Frontal cortex (tissue), 4 donors: ENCODE measurements at places on chromosomes 3 and 15.

DNA sequence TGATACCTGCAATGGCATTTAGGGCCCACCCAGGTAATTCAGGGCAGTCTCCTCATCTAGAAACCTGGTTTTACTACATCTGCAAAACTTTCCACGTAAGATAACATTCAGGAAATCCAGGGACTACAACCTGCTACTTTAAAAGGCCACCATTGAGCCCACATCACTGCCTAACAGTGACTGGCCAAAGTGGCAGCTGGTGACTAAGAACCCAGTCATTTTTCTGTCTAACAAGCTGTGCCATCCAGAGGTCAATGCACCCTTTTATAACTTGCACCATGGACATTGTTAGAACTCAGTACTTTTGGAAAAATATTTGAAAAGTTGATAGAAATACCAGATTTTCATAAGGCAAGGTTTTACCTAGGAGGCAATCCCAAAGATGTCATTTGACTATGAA is 492.4 kb downstream of the OTOL1 start:
- DNase-seq, result no peak

DNA sequence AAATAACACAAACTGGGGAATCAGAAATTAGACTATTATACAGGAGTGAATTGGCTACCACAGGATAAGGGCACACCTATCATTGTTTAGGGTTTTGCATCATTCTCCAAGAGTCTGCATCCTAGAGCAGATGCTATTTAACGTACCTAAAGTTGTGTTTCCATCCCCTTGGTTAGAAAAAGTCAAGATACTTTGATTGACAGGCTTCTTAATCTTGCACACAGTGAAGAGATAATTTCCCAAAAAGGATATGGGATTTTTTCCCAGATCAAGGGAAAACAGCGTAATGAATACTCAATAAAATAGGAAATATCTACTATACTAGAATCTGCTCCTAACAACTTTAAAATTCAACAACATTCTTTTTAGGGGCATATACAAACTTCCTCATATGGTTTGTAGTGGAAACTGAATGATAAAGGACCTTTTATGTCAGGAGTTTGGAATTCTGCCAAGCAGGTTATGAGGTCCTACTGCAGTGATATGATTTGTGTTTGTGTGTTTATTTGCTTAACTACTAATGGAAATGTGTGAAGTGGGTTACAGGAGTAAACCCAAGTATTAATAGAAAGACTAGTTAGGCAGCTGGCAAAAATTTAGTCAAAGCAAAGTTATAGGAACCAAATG is 124.1 kb upstream of the MME start:
- no peak for DNase-seq

- DNase-seq, result no peak
Observed at GRCh38 chr3:153614563-153614962, 452.5 kb downstream of the RAP2B start.

GRCh38 chr3:172296975-172297332 is 151.3 kb downstream of the GHSR start:
- no peak for DNase-seq

DNA sequence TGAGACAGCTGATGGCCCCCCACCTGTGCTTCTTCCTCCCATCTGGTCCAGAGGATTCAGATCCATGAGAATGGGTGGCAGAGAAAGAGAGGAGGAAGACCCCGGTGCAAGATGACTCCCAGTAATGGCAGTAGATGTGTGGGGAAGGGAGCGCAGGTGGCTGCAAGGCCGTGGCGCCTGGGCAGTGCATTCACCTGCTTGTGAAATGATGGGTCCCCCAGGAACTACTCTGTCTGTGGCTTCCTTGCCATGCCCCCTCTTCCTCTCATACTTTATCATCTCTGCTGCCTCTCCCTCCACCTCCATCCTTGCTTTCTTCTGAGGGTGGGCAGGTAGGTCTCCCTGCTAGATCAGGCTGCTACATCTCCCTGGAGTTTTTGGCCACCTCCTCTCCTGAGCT is 23.3 kb downstream of the ZNF710 start:
- no peak for DNase-seq

GRCh38 chr15:89857673-89858072 is 36.1 kb downstream of the AP3S2 start:
- no peak for DNase-seq

- DNase-seq, result no peak
Observed at GRCh38 chr3:11559816-11560633, 83.7 kb downstream of the VGLL4 start.

DNA sequence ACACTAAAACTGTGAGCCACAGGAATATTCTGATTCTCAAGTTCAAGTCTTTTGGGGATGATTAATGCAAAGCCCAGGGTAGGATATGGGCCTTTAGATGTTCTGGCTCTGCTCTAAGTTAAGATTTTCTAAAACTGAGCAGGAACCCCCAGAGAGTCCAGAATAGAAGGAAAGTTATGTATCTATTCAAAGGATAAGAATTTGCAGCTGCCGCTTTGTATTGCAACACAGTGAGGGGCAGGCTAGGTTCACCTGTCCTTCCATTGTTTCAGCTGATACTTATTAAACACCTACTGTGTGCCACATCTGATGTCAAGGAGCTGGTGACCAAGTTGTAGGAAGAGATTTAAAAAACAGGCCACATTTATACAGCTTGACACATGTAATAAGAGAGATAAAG is 290.4 kb downstream of the MAGI1 start:
- DNase-seq, result no peak

GRCh38 chr3:194738254-194739093 is 52.8 kb downstream of the FAM43A start:
- DNase-seq, result peak; percentile 64

DNA sequence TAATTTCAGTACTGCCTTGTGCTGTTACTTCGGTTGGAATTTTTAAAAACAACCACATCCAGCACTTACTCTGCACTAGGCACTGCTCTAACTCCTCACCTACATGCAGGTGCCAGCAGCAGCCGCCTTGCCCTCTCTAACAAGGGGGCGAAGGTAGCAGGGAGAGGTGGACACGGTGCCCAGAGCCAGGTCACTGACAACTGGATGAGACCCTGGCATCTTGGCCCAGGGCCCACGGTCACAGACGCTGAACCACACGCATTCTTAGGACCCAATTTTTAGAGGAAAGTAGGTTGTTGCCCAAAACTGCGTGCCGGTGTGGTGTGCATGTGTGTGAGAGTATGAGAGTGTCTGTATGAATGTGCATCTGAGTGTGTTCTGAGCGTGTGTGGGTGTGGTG is 63.4 kb upstream of the GATA2 start:
- no peak for DNase-seq

DNA sequence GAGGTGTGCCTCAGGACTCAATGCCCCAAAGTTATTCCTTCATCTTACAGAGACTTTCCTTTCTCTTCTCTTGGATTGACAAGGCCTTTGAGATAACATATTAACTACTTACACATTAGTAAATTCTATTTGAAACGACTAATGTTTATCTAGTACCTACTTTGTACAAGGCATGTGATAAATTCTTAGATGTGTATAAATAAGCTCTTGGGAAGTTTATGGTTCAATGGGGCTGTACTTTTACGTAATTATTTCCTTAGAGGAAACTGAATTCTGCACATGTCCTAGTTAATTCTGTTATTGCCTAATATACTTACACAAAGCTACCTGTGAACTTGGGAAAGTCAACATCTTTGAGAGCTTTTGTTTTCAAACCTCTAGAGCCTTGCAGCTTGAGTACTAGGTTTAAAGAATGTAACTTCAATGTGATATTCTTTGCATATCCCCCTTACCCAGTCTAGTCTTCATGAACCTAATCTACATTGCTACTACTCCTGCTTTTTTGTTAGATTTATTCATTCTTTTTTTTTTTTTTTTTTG is 58.5 kb upstream of the RAP2B start:
- DNase-seq, result no peak

DNA sequence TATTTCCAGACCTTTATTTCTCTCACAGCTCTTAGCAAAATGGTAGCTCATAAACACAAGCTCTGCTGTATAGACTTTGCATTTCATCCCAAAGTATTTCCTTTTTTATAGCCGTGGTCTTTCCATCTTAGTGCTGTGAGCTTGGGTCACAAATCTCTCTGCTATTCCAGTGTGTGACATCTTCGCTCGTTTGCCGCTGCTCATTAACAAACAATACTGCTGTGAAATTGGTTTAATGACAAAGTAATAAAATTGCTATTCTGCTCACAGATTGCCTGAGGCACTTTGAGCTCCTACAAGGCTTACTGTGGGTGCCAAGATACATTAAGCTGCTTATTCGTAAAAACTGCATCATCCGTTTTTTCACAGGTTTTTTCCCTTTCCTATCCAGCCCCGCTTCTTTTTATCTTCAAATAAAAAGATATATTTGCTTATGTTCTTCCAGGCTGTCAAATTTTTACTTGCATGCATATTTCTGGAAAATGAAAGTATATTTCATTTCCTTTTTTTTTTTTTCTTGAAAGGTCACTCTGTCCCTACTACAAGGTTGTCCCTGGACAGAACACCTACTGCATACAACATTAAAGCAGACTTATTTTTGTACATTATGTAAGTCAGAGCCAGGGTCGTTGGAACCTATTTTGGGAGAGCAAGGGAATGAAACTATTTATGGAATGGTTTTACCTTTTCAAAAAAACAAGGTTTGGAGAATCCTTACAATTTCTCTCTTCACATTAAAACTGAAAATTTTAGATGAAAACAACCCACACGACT is 174.5 kb downstream of the MEIS2 start:
- DNase-seq, result no peak

- no peak for DNase-seq
Observed at GRCh38 chr3:64084640-64085039, 61.3 kb upstream of the PSMD6 start.

DNA sequence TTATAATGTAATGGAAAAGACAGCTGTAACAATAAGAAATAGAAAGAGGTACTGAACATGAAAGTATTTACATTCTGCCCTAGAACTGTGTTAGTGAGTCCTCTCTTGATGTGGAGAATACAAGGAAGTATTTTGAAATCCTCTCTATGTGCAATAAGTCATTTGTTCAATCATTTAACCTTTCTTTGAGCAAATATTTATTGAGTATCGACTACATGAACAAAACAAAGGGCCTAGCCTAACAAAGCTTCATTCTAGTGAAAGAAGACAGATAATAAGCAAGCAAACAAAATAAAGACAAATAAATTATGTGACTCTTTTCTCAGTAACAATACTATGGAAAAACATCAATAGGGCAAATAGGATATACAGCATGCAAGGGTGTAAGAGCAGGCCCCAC is 354.9 kb upstream of the ATP11B start:
- no peak for DNase-seq

DNA sequence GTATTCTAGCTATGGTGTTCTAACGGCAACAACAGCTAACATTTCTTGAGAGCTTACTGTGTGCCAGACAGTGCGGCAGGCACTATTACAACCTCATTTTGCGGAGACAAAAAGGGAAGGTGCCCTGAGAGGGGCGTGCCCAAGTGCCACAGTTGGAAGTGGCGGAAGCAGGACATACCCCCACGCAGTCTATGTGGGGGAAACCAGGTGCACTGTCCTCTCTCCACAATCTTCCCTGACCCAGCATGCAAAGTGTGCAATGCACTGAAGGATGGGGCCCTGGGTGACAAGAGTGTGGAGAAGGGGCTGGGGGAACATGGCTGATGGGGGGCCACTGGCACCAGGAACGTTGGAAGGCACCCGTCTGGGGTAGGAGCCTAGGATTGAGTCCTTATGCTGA is 8.6 kb downstream of the ANP32A start:
- no peak for DNase-seq

GRCh38 chr15:101111570-101112262 is 140.1 kb downstream of the CHSY1 start:
- no peak for DNase-seq

DNA sequence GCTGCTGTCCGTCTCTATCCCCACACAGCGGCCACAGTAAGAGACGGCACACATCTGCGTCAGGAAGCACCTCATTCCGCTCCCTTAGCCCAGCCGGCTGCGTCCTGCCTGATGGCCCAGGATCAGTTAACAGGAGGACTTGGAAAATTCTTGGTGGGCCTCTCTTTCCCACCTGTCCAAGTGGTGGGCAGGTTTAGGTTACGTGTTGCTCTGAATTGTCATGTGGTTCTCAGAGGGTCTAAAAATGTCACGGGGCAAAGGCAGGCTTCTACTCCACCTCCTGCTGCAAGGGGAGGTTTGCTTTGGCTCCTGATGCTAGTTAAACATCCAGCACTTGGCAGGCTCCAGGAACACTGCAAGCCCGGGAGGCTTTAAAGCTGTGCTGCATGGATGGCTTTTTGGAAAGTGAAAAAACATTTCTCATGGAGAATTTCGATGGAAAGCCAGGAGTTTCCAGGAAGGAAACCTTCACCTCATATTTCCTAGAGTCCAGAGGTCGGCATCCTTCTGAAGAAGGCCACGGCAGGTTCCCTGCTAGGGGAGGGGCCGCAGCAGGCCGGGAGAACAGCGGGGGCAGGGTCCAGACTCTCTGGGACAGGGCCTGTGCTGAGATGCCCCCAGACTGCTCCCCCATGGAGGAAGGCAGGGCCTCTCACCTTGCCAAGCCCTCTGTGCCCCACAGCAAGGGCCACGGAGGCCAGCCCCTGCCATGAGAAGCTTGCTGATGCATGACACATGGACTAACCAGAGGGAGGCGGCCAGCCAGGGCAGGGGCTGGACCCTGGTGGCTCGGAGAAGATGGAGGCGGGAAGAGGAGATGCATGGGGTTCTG is 10.8 kb downstream of the CTSH start:
- DNase-seq, result no peak

GRCh38 chr15:64343841-64344240 is 12.1 kb downstream of the CSNK1G1 start:
- DNase-seq, result no peak

- peak; percentile 8 for DNase-seq
Observed at GRCh38 chr15:64246364-64247189, 83.8 kb upstream of the PPIB start.

GRCh38 chr15:57421551-57421950 is 45.2 kb downstream of the CGNL1 start:
- DNase-seq, result no peak

DNA sequence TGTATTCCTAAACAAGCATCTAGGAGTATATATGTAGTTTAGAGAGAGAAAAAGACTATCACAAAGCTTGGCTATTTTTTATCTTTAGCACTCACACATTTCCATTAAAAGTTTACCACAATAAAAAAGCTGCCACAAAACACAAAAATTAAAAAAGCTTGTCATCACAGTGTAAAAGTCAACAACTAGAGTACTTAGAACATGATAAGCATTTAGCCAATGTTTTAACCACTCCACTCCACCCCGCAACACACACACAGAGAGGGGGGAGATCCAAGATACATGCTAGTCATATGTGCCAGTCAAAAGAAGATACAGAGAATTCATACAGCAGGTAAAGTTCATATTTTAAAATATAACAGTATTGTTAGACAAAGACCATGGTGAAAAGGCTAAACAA is 79.7 kb downstream of the STAG1 start:
- no peak for DNase-seq

- no peak for DNase-seq
Observed at GRCh38 chr3:148077318-148077923, 620.3 kb upstream of the AGTR1 start.

DNA sequence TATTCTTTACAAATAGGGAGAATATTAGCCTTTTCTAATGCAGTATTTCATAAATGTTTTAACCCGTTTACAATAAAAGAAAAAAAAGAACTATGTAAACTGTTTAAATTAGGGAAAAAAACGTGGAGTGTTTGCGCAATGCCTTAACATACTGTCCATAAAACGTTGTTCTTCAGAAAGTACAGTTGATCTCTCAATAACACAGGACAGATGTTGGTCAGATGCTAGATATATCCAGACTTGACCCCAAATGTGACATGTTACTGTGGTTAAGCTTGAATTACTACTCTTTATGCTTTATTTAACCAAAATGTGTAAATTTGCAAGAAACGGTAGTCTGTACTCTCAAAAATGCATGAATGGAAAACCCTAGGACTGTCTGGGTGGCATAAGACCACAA is 110.3 kb downstream of the PLOD2 start:
- DNase-seq, result no peak

- no peak for DNase-seq
Observed at GRCh38 chr3:62229908-62230307, 143.4 kb downstream of the FEZF2 start.
